SW 1271 (cell line): ENCODE measurements at places on chromosomes 6 and 20.

- no peak for DNase-seq
Measured at GRCh38 chr20:38825901-38826625, 20.6 kb downstream of the PPP1R16B start.

DNA sequence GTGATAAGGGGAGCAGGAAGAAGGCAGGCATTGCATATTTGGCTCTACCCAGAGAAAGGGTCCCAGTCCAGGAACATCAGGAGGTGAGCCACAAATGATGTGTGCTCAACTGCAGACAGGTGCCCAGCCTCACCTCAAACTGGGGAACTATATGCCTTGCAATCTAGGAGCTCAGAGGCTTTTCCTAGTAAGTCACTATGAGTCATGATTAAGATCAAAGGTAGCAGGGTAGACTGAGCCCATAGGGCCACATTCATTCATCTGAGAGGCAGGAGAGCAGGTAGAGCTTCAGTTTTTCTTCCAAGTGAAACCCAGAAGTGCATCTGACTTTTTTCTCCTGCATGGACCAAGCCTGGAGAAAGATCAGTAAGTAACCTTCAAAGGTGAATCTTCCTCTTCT, 31.3 kb downstream of the MARCKS start:
- no peak for DNase-seq

- peak; percentile 9 for DNase-seq
Measured at GRCh38 chr6:77124604-77125003, 338.7 kb downstream of the HTR1B start.

GRCh38 chr6:158388727-158389126, 76.5 kb downstream of the TULP4 start:
- no peak for DNase-seq

DNA sequence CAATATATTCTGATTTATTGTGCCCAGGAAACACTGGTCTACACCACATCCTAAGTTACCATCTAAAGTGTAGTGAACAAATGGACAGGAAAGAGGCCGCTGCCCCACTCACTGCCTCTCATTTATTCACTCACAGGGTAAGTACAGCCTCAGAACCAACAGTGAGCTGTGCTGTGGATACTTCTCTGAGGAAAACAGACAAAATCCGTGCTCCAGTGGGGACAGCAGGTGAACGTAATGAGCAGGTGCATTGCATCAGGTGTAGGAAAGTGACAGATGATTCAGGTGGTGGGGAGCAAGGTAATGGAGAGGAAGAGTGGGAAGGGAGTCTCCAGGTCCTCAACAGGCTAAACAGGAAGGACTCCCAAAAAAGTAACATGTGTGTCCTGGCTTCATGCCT, 8.4 kb upstream of the ULBP2 start:
- no peak for DNase-seq

GRCh38 chr6:63058601-63059000, 152.7 kb upstream of the FKBP1C start:
- DNase-seq: no peak

DNA sequence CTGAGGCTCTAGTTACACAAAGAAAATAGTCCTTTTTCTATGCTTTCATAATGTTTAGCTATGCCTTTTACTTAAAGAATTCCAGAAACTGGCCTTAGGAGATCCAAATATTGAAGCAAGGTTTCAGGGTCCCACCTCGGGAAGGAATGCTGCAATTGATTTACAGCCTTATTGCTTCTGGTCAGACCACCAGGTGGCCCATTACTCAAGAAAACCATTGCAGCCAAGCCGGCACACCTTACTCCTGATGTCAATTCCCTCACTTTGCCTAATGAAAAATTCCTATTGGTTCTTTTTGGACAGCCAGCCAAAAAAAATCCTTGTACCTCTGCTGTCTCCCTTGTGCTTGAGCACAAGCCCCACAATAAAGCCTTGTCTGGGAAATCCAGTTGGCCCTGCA, 173.9 kb downstream of the LMBRD1 start:
- DNase-seq: no peak

- no peak for DNase-seq
Measured at GRCh38 chr6:2817903-2818443, 23.7 kb downstream of the SERPINB1 start.

- DNase-seq: no peak
Measured at GRCh38 chr6:47061309-47062300, 19.5 kb upstream of the ADGRF1 start.

- DNase-seq: no peak
Measured at GRCh38 chr6:168919470-168920179, 334.0 kb downstream of the THBS2 start.

- DNase-seq: no peak
Measured at GRCh38 chr20:34904202-34904621, 27.8 kb downstream of the ACSS2 start.

DNA sequence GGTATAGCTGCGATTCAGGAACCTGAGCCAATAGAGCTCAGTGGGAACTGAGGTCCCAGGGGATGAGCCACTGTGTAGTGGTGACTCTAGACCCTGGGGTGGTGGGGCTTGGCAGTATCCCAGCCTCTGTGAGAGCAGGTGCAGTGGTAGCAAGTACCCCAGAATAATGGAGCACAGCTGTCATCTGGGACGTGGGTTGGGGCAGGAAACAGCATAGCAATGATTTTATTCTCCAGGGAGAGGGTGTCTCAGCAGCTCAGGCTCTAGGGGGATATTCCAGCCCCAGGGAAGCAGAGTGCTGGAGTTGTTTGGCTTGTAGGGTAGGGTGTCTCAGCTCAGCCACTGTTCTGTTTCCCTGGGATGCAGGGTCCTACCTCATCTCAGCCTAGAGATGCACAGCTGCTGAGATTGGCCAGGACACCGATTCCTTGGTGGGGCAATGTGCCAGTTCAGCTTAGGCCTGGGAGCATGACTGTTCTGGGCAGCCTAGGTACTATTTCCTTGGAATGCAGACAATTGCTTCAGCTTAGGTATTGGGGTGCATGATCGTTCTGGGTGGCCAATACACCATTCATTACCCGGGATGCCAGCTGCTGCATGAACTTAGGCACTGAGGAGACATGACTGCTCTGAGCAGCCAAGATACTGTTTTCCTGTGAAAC, 34.0 kb upstream of the NUP153 start:
- no peak for DNase-seq

DNA sequence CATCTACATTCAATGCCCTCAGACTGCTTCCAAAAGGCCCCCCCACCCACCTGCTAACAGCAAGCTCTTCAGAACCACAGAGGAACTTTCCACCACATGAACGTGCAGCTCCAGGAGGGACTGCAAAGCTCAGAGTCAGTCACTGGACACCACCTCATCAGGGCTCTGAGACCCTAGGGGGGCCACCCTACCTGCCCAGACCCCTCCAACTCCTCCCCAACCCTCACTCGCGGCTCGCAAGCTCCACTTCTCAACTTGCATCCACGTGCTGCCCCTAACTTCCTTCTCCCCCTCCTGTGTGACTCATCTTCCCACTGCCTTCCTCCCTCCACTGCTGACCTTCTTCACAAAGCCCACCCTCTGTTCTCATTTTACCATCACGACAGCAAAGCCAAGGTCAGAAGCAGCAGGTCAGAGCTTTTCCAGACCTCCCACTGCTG, 6.5 kb downstream of the MBOAT1 start:
- DNase-seq: no peak

- no peak for DNase-seq
Measured at GRCh38 chr6:132494954-132495353, 18.0 kb downstream of the STX7 start.

DNA sequence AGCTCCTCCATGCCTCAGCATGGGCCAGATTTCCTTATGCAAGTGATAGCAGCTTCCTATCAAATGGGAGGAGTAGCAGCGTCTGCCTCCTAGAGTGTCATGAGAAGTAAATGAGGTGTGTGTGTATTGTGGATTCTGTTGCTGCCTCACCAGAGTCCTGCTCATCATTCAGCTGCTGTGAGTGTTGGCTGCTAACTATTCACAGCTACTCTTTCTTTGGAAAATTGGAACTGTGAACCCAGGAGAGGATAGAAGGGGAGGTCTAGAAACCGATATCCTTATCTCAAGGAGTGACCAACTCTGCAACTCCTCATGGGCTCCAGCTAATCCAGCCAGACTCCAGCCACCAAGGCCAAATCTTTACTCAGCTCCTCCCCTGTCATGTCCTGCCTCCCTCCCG, 63.3 kb downstream of the TOX2 start:
- no peak for DNase-seq

- no peak for DNase-seq
Measured at GRCh38 chr6:113823916-113824315, 33.2 kb upstream of the MARCKS start.

GRCh38 chr20:50344232-50345071, 153.8 kb downstream of the CEBPB start:
- no peak for DNase-seq

GRCh38 chr6:75124983-75125382, 80.9 kb downstream of the COL12A1 start:
- DNase-seq: no peak

- DNase-seq: peak; percentile 65
Measured at GRCh38 chr6:129774697-129775447, 64.9 kb upstream of the ARHGAP18 start.

DNA sequence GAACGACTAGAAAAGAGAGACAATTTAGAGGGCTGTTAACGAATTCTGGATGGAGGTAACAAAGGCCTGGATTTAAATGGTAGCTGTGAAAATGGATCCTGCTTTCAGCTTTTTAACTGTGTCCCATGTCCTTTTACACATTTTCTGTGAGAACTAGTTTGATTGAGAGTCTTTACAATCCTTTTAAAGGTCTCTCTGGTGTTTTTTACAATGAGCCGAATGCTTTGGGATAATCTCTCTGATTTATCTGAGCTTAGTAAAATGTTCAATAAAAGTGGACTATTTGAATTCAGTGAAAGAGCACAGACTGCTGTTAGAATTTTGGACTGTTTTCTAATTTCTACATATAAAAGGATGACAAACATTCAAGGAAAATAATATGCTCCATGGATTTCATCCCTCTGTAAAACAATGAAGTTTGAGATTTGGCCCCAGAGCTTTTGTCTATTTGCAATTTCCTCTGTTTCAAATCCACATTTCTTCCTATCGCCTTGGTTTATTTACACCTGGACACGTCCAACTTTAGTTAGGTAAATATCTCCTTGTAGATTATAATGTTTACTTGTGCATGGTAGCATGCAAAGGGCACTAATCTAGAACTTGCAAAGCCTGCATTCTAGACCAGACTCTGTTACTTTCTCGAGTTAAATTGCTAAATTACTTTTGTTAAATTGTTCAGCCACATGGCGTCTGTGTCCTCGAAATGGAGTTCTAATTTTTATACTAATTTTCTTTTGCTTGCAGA, 871.0 kb upstream of the CITED2 start:
- DNase-seq: no peak

GRCh38 chr20:23094213-23094896, 8.2 kb upstream of the CD93 start:
- no peak for DNase-seq

DNA sequence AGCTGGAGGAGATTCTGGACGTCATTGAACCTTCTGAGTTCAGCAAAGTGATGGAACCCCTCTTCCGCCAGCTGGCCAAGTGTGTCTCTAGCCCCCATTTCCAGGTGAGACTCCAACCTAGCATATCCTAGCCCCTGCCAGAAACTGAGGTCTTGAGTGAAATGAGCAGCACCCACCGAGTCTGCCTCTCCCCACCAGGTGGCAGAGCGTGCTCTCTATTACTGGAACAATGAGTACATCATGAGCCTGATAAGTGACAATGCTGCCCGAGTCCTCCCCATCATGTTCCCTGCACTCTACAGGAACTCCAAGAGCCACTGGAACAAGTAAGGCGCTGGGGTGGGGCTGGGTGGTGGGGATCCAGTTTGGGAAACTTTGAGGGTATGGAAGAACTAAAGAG, 4.6 kb downstream of the MEA1 start:
- DNase-seq: peak; percentile 49

DNA sequence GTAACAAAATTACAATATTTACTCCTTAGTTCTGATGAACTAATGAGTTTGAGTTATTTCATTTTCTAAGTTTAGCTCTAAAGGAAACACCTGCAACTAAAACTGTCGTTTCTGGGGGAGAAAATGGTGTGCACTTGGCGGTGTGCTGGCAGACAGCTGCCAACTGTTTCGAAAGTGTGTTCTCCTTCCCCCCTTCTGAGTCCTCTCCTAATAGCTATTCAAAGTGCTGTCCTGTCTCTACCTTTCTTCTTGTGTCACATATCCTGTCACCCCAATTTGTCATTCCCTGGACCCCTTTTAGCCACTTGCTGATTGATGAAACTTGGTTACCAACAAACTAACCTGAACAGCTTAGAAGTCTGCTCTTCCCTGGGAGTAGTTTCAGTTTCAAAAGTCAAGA, 4.9 kb upstream of the UBE2J1 start:
- DNase-seq: no peak

DNA sequence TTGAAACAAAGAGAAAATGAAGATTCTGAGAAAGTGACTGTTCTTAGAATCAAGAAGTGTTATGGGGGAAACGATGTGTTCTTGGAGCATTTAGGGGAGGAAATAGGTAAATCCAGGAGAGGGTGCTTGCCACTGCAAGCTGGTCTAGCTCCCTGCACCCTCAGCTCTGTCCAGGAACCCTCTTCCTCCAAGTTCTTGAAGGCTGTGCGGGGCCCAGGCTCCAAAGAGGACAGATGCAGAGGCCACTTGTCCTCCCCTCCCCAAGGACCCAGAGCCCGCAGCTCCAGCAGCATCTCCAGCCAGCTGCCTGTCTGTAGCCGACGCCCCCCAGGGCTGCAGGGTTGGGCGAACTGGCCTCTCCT, 87.9 kb downstream of the CDC5L start:
- DNase-seq: no peak

DNA sequence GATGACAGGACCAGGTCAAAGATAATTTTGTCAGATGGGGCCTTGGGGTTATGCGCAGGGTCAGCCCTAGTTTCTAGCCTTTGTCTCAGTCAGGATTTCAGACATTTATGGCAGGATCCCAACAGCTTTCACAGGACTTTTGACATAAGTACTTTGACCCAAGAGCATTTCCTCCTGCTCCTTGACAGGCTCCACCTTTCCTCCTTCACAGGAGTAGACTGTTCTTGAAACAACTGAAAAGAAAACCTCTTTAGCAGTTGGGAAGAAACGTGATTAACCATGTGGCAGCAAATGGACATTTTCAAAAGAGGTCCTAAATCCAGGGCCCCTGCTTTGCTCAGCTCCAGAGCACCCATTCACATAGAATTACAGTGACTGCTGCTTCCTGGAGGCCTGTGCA, 120.4 kb upstream of the MAP3K7 start:
- no peak for DNase-seq

GRCh38 chr6:109834131-109834530, 143.0 kb downstream of the FIG4 start:
- no peak for DNase-seq

DNA sequence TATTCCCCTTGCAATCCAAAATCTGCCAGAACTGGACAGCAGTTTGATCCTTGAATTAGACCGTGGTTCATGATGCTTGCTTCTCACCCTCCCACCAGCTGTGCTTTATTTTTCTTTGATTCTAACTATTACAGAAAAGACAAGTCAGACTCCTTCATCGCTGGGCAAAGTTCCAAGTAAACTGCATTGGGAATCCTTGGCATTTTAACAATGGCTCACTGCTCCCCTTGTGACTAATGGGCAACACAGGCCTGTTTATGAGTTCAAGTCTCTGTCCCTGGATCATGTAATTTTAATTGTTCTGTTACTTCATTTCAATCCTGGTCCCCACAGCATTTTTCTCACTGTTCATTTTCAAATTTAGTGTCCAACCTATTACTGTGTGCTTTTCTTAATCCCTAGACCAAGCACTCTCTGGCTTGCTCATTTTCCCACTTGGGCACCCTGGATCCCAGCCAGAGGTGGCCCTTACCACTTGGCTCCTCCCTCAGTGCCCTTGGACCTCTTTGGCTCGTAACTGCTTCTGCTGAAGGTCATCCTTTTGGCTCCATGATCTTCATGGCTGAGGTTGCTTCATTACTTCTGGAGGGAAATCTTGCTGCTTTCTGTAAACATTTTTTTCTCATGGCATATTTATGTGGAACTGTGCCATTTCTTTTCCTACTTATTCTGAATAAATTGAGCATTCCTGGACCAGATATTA, 32.8 kb downstream of the PSMB9 start:
- peak; percentile 6 for DNase-seq
